Left renal cortex interstitium (tissue), 4 donors: ENCODE measurements at places on chromosomes 1 and 21. TPM values are rescaled to one million over a fixed set of nuclear protein-coding genes. Genes with fewer than 3 reads are reported as not detected.

The C2CD2 gene
- polyA plus RNA-seq = 20.0 TPM

The TMEM79 gene
- polyA plus RNA-seq = 8.0 TPM

The LRIF1 gene
- polyA plus RNA-seq = 18.3 TPM

The CTTNBP2NL gene
- 40.0 TPM for polyA plus RNA-seq

The BARHL2 gene
- polyA plus RNA-seq = not detected

The CYP4B1 gene
- polyA plus RNA-seq = 2.4 TPM

The ALX3 gene
- not detected for polyA plus RNA-seq

The PRR9 gene
- polyA plus RNA-seq = not detected

The NBPF6 gene
- not detected for polyA plus RNA-seq

The OR2M3 gene
- polyA plus RNA-seq = 0.03 TPM

The CLDN8 gene
- polyA plus RNA-seq = 42.1 TPM

The KRTAP19-5 gene
- polyA plus RNA-seq = not detected

The BACE2 gene
- polyA plus RNA-seq = 24.6 TPM

The RORC gene
- polyA plus RNA-seq = 0.95 TPM

The C4BPB gene
- polyA plus RNA-seq = 0.36 TPM

The CDC7 gene
- polyA plus RNA-seq = 29.1 TPM

The LCE4A gene
- not detected for polyA plus RNA-seq

DNA sequence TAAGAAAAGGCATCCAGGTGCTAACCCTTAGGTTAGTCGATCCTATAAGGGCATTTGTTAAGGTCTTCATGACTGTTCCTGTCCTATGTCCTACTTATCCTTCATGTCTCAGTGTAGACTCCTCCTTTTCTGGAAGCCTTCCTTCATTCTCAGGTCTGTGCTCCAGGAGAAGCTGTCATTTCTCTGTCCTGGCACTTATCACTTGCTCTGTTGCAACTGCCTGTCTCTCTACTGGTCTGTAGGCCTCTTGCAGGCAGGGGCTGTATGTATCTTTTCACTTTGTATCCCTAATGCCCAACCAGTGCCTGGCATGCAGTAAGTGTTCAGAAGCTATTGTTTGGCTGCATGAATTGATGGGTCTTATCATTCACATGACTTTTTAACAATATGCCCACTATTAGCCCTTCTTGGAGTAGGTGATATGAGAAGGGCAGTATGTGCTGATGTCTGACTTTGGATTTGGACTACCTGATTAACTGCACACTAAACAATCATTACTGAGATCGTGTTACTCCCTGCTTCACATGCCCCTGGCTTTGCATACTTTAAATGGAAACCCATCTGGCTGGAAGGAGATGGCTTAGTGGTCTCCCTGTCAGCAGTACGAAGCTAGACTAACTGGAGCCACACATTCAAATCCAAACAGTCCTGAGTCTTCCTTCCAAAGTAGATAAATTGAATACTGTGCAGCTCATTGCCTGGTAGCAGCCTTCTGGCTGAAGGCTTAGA, 88.8 kb downstream of the RGL1 start:
- DNase-seq = no peak

DNA sequence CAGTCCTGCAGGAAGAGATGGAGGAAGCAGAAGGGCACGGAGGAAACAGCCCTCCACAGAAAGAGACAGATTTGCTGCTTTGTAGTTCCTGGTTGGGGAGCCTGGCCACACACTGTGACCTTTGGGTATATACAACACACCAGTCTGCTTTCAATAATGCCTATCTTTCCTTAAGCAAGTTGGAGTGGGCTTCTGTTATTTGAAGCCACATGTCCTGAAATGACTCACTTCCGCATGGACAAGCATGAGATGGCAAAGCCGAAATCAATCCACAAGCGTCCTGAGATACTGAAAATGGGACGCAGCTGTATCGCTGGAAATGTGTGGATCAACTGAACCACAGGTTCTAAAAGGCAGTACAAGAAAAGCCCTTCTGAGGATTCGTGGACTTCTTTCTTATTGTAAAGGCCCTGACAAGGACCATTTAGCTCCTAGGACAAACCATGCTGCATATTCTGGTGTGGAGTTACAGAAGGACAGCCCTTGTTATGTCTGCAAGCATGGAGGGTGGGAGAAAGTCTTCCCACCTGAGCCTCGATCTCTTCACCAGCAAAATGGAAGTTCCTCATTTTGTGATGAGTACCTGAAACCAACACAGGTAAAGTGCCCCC, 22.7 kb upstream of the FHAD1 start:
- DNase-seq = no peak

- DNase-seq = no peak
Measured at GRCh38 chr21:19045876-19046275, 642.3 kb upstream of the TMPRSS15 start.

DNA sequence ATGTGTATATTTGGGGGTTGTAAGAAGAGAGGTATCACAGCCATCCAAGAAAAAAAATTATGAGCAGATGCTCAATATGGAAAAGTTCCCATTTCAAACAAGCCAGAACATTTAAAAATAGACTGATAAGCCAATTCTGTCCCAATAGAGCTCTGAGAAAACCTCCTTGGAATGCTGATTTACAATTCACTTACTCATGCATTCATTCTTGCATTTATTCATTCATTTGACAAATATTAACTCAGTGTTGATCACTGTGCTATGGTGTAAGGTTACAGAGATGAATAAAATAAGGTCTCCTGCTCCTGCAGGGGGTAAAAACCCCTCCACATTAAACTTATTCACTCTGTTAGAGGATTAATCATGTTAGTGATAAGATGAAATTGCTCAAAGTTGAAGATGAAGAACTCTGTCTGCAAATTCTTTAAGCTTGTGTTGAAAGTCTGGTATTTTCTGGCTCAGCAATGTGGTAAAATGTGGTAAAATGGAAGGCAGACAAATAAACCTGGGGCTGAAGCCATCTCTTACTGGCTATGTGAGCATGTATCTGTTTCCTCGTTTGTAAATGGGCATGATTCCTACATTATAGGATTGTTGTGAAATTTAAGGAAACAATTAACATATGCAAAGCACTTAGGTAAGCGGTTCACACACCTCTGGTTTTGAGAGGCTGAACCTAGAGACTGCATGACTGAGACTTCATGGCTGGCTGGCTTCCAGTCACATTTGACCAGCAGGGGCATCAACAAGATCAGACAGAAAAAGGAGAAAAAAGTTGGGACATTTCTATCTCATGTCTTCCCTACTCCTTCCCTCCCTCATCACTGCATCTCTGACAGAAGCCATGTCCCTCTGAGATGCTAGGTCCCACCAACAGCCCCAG, 45.0 kb upstream of the DAB1 start:
- DNase-seq = no peak

DNA sequence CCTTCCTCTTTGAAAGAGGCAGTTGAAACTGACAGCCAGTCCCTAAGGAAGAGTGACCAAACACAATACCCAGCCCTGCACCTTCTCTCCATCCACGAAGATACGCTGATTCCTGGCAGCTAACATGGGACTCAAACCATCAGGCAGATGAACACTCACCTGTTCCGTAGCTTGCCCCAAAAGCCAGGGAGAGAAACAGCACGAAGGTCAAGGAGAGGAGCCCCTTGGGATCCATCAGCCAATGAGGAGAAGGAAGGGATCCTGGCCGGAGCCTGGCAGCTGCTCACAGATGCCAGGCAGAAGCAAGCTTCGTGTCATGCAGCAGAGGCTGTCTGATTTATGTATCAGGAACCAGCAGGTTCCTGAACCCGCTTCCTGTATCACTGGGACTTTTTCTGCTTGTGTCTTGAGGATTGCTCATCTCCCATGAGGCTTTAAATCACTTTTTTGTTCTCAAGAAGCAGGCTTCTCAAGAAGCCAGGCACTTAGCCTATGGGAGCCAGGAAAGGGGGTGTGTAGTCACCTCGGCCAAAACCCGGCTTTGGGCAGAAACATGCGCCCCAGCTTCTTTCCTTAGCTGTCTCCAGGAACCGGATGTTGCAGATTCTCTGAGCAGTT, at the start of gene SLAMF1:
SLAMF1 (minus strand) TSS at position 334 of the 618 bp plus-strand sequence; CDS start at position 235, 99 bp downstream.
- DNase-seq = no peak

- DNase-seq = no peak
Measured at GRCh38 chr1:229408458-229409037, 25.3 kb downstream of the ACTA1 start.

DNA sequence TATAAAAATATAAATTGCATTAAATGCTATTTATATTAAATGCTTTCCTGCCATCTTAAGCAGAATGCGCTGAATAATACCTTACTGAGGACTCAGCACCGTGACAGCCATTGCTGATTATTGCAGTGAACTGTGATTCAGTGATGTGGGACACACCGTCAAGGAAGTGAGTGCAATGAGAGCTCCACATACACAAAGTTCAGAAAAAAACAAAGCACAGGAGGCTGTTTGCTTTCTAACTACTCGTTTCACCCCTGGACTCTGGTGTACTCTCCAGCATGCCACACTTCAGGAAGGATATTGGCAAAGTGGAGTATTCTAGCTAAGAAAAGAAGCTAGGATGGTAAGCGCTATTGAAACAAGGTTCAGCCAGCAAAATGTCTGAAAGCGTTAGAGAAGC, 57.4 kb upstream of the CXADR start:
- no peak for DNase-seq

DNA sequence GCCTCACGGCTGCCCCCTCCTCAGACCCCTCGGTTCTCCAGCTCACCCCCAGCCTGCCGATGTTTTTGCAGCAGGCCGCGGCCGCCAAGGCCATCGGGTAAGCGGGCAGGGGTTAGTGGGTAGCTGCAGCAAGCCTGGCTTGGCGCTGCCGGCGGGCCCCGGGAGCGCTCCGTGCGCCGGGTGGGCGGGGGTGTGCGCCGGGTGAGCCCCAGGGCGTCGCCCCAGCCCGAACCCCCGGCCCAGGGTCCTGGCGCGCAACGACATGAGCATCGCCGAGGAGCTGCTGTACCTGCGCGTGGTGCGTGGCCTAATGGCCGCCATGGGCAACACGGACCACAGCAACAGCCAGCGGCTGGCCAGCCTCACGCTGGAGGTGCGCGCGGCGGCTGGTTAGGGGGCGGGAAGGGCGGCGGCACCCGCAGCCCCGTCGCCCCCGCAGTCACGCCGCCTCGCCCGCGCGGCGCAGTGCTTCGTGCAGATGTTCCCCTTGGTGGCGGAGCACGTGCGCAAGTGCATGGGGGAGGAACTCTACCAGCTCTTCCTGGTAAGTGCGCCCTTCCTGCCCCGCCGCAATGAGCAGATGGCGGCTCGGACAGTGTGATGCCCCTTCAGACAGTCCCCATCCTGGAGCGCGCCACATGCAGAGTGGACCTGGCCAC, 6.5 kb downstream of the RNU5D-1 start:
- no peak for DNase-seq

DNA sequence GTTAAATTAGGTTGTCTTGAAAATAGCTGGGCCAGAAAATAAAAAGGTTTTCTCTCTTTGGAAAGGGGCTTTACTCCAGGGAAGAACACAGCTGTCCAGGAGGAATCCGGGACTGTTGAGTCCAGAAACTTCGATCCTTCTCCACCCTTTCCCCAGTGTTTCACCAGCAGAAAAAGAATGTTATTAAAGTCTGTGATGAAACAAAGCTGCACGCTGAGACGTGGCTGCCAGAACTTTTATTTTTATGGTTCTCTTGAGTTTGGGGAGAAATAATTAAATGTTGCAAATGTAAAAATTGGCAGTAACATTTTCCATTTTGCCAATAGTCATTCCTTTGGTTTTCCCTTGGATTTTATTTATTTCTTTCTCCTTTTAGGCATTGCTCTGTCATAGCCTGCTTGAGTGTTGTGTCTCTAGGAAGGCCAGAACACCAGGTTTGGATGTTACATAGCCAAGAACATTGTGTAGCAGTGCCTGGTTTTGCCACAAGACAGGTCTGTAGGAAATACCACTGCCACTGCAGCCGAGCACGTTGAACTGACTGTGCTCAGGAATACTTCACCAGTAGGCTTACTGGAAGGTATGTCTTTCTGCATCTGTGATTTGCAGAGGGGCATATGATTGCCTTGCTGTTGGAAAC, 87.4 kb downstream of the ROR1 start:
- DNase-seq = no peak

GRCh38 chr1:46301406-46301807, 2.0 kb downstream of the LRRC41 start:
- DNase-seq = no peak

DNA sequence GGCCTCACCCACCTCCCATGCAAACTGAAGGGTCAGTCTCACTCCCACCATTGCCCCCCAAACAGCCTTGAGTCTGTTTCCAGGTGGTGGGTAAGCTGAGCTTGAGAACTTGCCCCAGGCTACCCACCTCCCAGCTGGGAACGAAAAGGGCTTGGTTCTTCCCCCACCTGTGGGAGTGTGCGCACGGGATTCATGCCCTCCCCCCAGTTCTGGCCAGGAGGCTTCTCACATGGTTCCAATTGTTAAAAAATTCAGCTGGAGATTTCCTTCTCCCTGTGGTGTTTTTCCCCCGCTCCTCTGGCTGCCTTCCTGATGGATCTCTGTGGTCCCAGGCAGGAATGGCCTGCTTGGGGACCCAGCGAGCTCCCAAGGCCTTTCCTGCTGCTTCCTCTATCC, 81.8 kb upstream of the C21orf91 start:
- no peak for DNase-seq

- no peak for DNase-seq
Measured at GRCh38 chr1:227787513-227788270, 27.8 kb upstream of the PRSS38 start.

- no peak for DNase-seq
Measured at GRCh38 chr1:185479796-185480195, 162.8 kb upstream of the IVNS1ABP start.

- DNase-seq = no peak
Measured at GRCh38 chr1:58768191-58768731, 15.6 kb downstream of the JUN start.

GRCh38 chr1:228830954-228831481, 95.7 kb downstream of the RHOU start:
- no peak for DNase-seq

- DNase-seq = no peak
Measured at GRCh38 chr21:33197496-33197895, 32.2 kb upstream of the IFNAR2 start.

- no peak for DNase-seq
Measured at GRCh38 chr1:214856843-214857242, 225.7 kb upstream of the KCNK2 start.

DNA sequence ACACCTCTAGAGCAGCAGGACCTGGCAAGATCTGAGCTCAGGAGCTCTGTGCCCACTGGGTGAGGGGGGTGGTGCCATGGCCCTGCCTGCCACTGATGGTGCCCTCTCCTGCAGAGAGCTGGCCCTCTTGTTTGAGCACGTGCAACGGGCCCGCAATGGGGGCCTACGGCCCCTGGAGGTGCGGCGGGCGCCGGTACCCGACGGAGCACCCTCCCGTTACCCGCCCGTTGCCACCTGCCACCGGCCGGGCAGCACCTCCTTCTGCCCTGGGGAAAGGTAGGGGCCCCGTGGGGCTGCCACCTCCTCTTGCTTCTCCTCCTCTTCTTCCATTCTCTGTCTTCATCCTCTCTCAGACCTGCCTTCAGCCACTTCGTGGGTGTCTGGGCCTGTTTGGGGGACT, 38.2 kb downstream of the CITED4 start:
- no peak for DNase-seq

GRCh38 chr1:186848509-186849130, 19.9 kb downstream of the PLA2G4A start:
- no peak for DNase-seq

GRCh38 chr21:37877888-37878684, 38.2 kb downstream of the KCNJ6 start:
- no peak for DNase-seq
